KG1 (cell line): ENCODE measurements at places on chromosomes 2 and 18.
A peak's percentile ranks its signal among the peaks of the same experiment; 100 is the strongest.

- no peak for DNase-seq
These were observed 215.4 kb downstream of the KLHL29 start for GRCh38 chr2:23600346-23600745.

DNA sequence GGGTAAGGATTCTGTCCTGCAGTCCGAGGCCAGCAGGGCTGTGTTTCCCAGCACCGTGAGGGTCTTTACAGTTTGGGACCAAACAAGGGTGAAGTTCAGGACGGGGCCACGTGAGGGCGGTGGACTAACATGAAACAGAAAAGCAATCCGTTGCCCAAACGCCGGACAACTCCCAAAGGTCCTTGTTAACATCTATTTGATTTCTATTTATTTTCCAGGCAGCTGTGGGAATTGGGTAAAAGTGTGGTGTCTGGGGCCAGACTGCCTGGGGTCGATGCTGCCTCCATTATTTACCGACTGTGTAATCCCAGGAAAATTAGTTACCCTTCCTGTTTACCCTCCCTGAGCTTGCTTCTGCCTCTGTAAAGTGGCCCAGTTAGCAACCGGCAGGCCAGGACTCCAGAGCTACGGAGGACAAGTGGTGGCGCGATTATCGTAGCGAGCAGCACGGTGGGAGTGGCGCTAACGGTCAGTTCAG lies 66.3 kb upstream of the TCF7L1 start:
- peak; percentile 18 for DNase-seq

- DNase-seq = no peak
These were observed 297.5 kb upstream of the CRIM1 start for GRCh38 chr2:36058076-36058475.

- peak; percentile 19 for DNase-seq
These were observed 14.4 kb upstream of the REL start for GRCh38 chr2:60867007-60867406.

DNA sequence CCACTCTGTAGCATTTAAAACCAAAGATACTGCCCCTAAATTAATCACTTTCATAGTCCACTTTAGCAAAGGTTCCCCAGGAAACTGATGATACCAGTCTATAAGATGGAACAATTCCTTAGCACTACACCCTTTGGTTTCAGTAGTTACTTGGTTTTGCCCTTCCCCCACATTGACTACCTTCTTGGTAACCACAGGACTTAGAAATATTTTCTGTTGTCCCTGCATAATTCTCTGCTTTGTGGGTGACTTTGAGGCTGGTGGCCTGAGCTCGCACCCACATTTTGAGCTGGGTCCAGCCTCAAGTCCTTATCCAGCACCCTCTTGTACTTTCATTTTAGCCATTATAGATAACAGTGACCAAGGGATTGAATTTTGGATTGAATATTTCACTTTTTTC lies 23.1 kb downstream of the ELP2 start:
- no peak for DNase-seq

- DNase-seq = no peak
These were observed 60.2 kb downstream of the CAVIN2 start for GRCh38 chr2:191786694-191787093.

GRCh38 chr18:52465391-52465790 lies 125.4 kb downstream of the DCC start:
- DNase-seq = no peak

DNA sequence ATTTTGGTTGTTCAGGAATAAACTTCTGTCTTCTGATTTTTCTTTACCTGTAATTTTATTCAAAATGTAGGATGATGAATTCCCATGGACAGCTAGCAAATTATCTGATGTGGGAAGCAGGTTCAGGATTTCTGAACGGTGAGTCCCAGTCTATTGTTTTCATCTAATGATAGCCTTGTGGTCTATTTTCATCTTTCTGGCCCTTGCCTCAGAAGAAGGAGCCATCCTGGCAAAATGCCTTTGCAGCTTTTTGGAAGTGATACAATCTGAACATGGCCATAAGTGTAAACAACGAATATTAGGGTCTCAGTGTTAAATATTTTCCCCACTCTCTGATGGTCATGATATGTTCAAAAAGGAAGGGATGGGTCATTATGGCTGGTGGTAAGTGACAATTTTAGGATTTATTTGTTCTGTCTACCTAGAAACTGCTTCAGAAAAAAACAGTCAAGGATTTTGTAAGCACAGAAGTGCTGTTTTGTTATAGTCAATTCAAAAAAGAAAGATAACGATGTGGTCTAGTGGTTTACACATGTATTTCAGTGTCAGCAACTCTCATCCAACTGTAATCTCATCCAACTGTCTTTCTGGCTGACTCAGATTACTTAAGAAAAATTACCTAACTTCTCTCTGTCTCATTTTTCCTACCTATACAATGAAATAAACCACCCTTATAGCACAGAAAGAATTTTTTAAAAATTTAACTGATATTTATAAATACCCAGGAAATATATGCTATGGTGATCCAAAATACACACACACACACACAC lies 272.6 kb upstream of the ERBB4 start:
- no peak for DNase-seq

DNA sequence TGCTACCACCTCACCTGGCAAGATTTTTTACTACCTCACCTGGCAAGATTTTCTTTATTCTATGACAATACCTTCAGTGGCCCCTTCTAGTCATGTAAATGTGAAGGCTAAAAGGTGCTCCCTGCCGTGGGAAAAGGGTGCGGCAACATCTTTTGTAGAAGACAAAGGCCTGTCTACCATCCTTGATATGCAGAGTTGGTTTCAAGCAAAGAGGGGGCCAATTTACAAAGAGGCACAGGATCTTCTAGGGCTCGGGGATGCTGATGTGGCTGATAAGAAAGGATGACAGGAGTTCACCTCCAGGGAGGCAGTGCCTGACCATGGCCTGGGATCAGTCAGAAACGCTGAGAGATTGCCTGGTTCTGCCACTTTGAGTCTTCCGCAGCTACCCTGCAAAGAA lies 165.4 kb upstream of the SLC1A4 start:
- no peak for DNase-seq

DNA sequence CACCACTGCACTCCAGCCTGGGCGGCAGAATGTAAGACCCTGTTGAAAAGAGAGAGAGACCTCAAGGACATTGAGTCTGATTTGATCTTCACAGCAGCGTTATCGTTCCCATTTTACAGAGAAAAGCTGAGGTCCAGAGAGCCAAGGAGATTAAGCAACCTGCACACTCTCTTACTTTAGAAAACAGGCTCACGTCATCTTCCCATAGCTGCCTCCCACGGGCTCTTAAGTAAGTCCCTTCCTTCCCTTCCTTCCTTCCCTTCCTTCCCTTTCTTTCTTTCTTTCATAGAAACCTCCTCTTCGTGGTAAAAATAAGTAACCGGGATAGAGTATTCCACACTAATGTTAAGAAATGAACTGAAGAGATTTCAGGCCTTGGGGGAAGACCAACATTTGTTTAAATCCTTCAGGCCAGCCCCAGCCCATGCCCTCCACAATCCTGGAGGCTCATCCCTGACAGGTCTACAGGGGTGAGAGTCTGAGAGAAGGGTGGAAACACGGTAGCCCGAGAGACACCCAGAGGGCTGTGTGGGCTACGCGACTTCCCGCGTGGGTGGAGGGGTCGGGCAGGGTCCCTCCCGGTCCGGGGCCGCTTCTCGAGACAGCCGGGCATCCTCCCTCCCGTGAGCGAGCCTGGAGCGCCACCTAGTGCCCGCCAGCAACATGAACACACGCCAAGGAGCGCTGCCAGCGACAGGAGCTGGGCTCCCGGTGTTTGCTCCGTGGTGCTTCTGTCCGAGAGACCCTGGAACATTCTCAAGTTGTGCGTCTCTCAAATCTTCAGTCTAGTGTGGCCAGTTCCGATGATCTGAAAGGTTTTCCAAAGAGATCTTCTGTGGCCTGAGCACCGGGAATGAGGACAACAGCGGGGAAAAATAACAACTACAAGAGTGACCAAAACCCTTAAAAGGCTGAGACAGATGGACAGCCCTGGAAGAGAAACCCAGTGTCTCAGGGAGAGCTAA lies 160.3 kb downstream of the INO80D start:
- DNase-seq = peak; percentile 51

DNA sequence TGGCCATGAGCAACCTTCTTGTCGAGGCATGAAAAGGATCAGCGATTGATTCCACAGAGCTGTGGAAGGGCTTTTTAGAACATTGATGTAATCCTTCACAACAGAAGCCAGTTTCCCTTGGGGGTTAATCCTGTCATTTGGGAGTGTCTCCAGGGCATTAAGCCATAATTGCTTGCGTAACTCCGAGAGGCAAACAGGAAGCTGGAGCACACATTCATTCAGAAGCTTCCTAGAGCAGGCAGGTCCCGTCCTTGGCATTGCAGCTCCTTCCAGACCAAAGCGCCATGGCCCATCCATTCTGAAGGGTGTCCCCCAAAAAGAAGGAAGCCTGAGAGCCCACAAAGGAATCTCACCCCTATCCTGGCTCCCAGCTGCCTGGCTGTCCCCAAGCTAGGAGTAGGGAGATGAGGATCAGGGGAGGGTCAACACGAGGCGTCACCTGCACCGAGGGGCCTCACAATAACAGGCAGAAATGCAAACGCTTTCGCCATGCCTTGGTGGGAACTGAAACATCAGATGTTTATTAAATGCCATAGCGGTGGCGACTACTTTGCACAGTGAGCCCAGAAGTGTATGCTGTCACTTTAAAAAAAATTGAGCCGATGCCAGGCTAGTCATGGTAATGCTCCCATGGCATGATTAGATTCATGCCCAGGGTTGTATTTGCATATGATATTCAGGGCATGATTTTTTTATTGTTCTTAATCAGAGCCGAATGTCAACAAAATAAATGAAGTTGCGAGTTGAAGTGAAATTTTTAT lies 339.4 kb downstream of the BCL11A start:
- DNase-seq = no peak

DNA sequence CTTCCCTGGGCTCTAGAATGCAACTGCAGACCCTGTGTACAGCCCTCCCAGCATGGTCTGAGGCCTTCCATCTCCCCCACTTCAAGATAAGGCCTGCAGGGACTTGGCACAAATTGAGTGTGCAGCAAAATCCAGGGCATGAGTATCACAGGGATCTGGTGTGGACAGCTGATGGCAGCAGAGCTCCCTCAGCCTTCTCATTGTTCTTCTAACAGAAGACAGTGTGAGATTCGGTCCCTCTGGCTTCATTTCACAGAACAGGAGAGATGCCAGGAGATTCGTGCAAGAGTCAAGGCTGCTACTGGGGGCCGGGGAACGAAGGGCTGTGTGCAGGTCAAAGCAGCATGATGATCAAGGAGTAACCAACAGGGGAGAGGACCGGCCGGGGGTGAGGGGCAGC lies 85.8 kb downstream of the UXS1 start:
- no peak for DNase-seq

GRCh38 chr2:58871469-58872142 lies 630.5 kb upstream of the FANCL start:
- DNase-seq = no peak

- no peak for DNase-seq
These were observed 81.9 kb downstream of the SLC66A3 start for GRCh38 chr2:11237122-11237521.

GRCh38 chr2:74221091-74221490 lies 22.7 kb downstream of the MTHFD2 start:
- DNase-seq = no peak

GRCh38 chr2:10557506-10558265 lies 109.6 kb upstream of the ODC1 start:
- DNase-seq = no peak

DNA sequence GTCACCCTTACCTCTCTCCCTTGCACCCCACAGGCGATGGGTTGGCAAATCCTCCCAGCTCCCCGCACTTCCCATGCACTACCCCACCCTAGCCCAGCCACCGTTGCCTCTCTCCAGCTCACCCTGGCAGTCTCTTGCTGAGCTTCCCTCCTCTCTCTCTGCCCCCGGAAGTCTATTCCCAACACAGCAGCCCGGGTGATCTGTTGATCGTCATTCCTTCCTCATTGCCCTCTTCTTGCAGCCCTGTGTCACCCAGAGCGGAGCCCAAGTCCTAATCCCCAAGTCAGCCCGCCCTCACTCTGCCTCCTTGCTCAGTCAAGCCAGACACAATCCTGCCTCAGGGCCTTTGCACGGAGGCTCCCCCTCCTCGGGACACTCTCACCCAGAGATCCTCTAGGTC lies 55.2 kb downstream of the CIB4 start:
- DNase-seq = no peak

DNA sequence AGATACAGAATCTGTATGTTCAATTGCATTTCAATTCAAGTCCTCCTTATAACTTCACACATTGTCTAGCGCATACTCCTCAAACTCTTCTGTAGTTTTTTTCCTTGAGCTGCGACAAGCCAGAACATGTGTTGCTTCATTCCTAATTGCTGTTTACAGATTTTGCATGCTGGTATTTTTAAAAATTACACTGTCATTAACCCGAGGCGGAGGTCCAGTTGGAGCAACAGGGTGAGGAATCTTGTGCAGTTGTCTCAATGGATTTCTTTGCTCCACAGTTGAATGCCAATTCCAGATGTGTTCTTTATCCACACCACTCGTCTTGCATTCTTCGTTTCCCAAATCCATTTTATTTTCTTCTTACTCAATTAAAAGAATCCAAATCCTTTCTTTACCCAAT lies 16.4 kb upstream of the SERPINB13 start:
- DNase-seq = no peak

GRCh38 chr2:238818561-238818960 lies 29.3 kb upstream of the TWIST2 start:
- no peak for DNase-seq

GRCh38 chr18:10044054-10044453 lies 130.2 kb downstream of the VAPA start:
- no peak for DNase-seq

DNA sequence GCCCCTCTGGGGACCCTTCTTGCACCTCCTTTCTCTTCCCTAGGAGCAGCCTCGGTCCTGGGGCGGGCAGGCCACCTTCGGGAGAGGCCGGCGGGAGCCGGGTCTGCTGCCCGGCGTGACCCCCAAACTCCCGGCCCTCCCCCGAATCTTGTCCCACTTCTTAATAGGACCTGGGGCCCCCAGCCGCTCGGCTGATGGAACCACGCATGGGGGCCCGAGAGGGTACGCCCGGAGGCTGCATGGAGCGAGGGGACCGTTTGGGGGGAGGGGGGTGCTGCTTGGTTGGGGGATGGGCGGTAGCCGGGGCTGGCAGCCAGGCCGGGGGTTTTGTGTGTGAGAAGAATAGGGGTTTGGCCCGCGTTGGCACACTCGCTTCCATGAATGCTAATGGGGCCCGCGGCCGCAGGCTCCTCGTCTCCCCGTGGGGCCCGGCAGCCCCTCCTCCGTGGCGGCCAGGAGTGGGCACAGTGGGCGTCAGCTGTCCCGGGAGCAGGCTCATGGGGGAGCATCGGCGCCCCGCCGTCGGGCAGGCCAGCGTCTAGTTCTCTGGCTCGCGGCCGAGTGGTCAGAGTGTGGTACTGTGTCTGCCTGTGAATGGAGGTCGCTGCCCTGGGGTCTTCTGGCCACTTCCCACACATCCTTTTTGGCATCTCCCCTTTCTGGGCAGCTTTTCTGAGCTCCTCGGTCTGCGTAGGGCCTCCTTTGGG lies 1.0 kb downstream of the GAREM2 start:
- DNase-seq = no peak

GRCh38 chr2:71554028-71554705 lies 100.8 kb downstream of the DYSF start:
- no peak for DNase-seq

DNA sequence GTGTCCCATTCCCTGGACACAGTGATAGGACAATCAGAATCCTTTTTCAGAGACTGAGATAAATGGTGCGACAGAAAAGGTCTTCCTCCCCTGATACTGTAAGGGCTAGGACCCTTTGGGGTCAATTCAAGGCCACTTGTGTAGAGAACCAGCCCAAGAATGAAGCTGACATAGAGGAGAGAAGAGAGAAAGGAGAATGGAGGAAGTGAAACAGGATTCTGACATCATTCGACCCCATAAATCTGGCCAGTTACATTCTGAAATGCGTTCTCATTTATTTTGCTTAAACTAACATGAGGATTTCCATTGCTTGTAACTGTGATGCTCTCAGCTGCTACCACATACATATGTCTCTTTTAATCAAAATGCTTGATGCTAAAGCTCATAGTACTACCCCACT lies 148.1 kb downstream of the TMEM163 start:
- no peak for DNase-seq
